Vagina (tissue), 2 donors: ENCODE measurements at places on chromosomes 6 and 20. TPM values are rescaled to one million over a fixed set of nuclear protein-coding genes. Genes with fewer than 3 reads are reported as not detected.

DNA sequence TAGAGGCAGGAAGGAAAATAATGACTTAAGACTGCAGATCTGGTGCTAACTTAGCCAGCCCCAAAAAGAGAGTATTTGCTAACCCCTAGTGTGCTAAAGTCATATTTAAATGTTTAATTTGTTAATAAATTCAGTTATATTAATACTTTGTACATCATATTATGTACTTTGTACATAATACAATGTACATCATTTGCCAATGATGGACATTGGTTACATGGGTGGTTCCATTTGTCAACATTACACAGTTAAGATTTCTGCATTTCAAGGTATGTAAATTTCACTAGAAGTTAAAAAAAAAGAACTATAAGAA lies 63.9 kb upstream of the PIM1 start:
- no peak for DNase-seq
- H3K36me3 ChIP-seq = no peaks in the 10 kb centered on the region
- H3K27me3 ChIP-seq = no peaks in the 10 kb centered on the region
- no peak overlapping the region for H3K27ac ChIP-seq

DNA sequence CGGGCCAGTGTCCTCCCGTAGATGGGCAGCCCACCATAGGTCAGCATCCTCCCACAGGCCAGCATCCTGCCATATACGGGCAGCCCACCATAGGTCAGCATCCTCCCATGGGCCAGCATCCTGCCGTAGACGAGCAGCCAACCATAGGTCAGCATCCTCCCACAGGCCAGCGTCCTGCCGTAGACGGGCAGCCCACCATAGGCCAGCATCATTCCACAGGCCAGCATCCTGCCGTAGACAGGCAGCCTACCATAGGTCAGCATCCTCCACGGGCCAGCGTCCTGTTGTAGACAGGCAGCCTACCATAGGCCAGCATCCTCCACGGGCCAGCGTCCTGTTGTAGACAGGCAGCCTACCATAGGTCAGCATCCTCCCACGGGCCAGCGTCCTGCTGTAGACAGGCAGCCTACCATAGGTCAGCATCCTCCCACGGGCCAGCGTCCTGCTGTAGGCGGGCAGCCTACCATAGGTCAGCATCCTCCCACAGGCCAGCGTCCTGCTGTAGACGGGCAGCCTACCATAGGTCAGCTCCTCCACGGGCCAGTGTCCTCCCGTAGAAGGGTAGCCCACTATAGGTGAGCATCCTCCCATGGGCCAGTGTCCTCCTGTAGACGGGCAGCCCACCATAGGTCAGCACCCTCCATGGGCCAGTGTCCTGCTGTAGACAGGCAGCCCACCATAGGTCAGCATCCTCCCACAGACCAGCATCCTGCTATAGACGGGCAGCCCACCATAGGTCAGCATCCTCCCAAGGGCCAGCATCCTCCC lies 62.9 kb downstream of the BFSP1 start:
- no peak overlapping the region for H3K27ac ChIP-seq
- H3K36me3 ChIP-seq = no peaks in the 10 kb centered on the region
- no peaks in the 10 kb centered on the region for H3K4me1 ChIP-seq
- no peak overlapping the region for H3K4me3 ChIP-seq

DNA sequence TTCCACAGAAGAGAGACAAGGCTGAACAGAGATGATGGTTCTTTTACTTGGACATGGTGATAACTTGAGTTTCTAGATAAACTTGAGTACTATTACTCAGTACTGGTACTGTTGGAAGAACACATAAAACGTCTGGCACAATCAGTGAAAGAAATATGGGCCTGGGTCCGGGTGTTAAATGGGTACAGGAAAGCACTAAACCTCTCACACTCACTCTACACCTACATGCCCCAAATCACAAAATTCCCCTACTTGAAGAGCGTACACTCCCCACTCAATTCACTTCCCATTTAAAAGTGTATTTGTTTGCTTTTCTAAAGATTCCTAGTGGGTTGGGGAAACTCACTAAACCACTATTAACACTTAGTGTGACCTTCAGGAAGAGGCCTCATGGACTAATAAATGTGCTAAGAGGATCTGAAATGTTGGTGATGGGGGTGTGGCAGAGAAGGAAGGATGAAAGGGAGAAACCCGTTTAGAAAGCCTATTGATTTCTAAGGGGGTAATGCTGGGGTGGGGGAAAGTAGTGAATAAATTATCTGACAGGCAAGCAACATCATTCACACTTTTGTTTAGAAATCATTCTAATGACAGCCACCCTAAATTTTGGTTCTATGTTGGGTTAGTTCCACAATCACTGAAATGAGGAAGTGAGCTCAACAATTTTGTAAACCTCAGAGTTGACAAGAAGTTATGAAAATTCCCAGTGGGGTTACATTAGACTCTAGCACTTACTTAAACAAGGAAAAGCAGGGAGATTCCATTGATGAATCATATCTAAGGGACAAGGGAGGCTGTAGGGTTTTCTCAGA lies 222.6 kb upstream of the MARCKS start:
- H3K27ac ChIP-seq = peak overlapping the region; percentile 42
- peaks cover 54% of the 10 kb centered on the region for H3K4me1 ChIP-seq
- no peaks in the 10 kb centered on the region for H3K36me3 ChIP-seq
- no peaks in the 10 kb centered on the region for H3K27me3 ChIP-seq
- H3K4me3 ChIP-seq = no peak overlapping the region

- no peaks in the 10 kb centered on the region for H3K4me1 ChIP-seq
- no peak overlapping the region for H3K4me3 ChIP-seq
- H3K36me3 ChIP-seq = no peaks in the 10 kb centered on the region
- no peak overlapping the region for H3K27ac ChIP-seq
- H3K27me3 ChIP-seq = no peaks in the 10 kb centered on the region
Measured at GRCh38 chr6:169240591-169241390, 12.9 kb downstream of the THBS2 start.

Gene GNRH2
- total RNA-seq = not detected

Gene APCDD1L
- total RNA-seq = 0.98 TPM

GRCh38 chr6:116267836-116268588 lies 11.7 kb downstream of the TSPYL1 start:
- DNase-seq = no peak
- no peak overlapping the region for H3K27ac ChIP-seq
- no peaks in the 10 kb centered on the region for H3K27me3 ChIP-seq
- H3K4me3 ChIP-seq = no peak overlapping the region

GRCh38 chr20:625360-625932 lies 15.3 kb upstream of the TCF15 start:
- no peak overlapping the region for H3K27ac ChIP-seq
- H3K36me3 ChIP-seq = no peaks in the 10 kb centered on the region
- no peak for DNase-seq
- H3K4me1 ChIP-seq = no peaks in the 10 kb centered on the region
- no peak overlapping the region for H3K4me3 ChIP-seq
- H3K27me3 ChIP-seq = no peaks in the 10 kb centered on the region

GRCh38 chr6:47161176-47161687 lies 119.1 kb upstream of the ADGRF1 start:
- no peak overlapping the region for H3K4me3 ChIP-seq
- H3K4me1 ChIP-seq = no peaks in the 10 kb centered on the region
- H3K27me3 ChIP-seq = no peaks in the 10 kb centered on the region
- DNase-seq = no peak
